ENCODE measurements at places on chromosomes 5 and 9.

DNA sequence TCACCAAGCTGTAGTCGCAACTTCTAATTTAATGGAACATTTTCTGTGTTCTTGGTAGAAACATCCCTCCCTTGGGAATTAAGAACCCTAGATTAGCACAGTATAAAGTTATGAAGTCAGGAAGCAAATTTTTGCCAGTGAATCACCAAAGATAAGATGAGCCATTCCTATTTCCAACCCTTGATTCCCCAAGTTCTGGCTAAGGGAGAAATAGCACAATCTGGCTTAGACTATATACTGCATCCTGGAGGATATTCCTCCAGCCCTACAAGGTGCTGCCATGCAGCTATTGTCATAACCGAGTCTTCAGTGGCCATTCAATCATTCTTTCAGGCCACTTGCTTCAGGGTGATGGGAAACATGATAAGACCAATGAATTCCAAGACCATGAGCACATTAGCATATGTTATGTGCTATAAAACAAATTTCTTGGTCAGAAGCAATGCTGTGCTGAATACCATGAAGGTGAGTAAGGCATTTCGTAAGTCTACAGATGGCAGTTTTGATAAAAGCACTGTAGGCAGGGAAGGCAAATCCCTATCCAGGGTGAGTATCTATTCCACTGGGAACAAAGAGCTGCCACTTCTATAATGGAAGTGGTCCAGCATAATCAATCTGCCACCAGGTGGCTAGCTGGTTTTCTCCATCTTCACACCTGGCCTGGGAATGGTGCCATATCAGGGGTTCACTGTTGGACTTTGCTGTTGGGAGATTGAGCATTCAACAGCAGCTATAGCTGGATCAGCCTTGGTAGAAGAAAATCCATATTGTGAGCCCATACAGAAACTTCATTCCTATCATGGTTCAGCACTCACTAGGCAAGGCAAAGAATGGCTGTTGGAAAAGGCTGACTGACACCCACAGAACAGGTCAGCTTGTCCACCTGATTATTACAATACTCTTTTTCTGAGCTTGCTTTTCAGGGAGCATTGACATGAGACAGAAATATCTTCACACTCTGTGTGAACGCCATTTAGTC is 19.6 kb upstream of the ARL15 start:
- DNase-seq: no peak

DNA sequence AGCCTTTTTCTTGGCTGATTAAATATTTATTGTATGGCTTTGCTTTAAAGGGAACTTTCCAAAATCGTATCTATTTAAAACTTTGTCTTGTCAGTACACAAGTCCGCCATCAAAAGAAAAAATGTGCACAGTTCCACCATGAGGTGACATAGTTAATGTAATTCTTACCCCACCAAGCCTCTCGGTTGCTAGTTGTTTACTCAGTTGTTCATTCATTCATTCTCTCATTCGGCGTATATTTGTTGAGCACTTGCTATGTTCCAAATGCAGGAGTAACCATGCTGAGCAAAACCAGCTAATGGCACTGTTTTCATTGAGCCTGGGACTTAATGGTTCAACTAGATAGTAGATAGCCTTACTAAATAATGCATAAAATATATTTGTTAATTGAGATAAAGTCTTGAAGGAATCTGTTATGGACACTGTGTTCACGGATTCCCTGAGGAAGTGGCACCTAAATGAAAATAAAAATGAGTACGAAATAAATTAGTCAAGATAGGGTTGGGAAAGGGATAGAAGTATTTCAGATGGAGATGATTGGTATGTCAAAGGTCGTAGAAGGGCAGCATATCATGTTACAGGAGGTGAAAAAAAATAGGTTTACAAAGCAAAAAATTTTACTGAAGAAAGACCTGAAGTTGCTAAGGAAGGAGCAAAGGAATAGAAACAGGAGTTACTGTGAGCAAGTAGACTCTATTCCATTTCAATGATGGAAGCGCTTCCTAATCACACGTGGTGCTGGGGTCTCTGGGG is 1.5 kb downstream of the DCAF10 start:
- no peak for DNase-seq

DNA sequence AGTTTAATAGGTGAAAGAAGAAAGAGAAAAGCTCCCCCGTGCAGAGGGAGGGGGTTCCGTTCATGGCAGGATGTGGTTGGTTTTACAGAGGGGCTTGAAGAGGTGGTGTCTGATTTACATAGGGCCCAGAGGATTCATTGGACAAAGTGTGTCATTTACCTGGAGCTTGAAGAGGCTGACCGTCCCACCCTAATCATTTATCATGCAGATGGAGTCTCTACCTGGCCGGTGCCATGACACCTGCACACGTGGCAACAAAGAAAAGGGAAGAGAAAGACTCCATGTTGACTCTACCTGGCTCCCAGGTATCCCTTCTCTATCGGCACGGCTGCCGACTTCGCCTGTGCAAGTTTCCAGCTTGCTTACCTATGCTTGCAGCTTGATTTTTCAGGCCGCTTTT is 35.3 kb upstream of the PRRC2B start:
- DNase-seq: no peak

- DNase-seq: no peak
Observed at GRCh38 chr9:68619636-68620035, 79.0 kb upstream of the TMEM252 start.

GRCh38 chr5:83551821-83552220 is 80.3 kb downstream of the VCAN start:
- DNase-seq: no peak

GRCh38 chr5:43000111-43000840 is 39.8 kb downstream of the ANXA2R start:
- DNase-seq: no peak

DNA sequence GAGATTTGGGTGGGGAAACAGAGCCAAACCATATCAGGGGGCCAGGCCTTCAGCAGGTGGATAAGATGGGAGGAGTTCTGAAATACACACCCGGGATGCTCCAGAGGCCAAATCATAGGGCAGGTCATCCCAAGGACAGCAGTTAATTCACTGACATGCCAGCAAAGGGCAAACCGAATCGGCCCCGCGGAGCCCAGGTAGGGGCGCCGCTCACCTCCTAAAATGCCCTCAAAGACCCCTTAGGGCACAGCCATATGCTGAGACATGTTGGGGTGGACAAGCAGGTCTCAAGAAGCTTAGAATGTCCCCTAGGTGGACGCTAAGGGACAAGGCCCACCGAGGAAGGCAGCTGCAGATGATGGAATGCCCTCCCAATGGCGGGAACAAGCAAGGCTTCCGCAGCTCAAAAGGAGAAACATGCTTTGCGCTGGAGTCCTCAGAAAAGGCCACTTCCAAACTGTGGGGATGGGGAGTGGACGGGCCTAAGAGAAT is 144.9 kb downstream of the ERCC6L2 start:
- no peak for DNase-seq

- DNase-seq: no peak
Observed at GRCh38 chr9:135476561-135477355, 2.8 kb upstream of the PPP1R26 start.

DNA sequence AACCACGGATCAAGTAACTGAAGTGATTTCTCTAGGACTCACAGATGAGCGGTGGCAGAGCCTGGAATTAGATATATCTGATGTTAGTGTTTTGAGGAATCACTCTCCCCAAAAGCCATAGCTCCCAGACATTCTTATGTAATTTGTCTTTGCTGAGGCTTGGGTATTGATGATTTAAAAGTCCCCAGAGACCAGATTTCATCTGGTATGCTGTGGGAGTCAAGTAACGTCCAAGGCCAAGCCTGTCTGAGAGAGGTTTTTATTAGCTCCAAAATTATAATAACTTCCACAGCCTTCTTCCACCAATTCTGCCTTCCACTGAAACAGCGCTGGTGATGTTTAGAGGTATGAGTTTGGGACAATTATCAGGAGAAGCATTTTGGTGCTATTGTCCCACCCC is 21.3 kb upstream of the KCNIP1 start:
- DNase-seq: no peak

DNA sequence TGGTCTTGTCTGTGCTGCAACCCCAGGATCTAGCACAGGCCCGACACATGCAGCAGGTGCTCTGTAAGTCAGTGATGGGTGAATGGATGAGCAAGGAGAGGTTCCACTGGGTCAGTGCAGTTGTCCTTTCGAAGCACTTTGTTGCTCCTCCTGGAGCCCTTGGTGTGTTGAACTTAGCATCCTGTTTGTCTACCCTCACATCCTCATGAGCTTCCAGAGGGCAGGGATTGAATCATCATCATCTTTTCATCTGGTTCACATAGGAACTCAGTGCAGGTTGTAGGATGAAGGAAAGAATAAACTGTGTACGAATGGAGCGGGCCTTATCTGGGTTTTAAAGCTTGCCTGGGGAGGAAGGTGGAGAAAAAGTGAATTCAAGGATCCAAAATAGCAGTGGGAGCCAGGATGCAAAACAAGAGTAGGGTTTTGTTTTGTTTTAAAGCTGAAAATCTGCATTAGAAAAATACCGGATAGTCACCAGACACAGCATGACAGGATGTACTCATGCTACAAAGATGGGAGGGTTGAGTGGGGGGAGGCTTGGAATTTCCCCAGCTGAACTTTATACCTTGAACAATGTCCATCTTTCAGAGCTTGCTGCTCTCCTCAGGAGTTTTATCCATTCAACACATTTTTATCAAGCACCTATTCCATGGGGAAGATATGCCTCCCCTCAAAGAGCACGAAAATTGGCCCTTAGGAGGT is 55.8 kb downstream of the PTTG1 start:
- DNase-seq: no peak

- DNase-seq: no peak
Observed at GRCh38 chr9:136605988-136606660, 56.6 kb upstream of the EGFL7 start.

DNA sequence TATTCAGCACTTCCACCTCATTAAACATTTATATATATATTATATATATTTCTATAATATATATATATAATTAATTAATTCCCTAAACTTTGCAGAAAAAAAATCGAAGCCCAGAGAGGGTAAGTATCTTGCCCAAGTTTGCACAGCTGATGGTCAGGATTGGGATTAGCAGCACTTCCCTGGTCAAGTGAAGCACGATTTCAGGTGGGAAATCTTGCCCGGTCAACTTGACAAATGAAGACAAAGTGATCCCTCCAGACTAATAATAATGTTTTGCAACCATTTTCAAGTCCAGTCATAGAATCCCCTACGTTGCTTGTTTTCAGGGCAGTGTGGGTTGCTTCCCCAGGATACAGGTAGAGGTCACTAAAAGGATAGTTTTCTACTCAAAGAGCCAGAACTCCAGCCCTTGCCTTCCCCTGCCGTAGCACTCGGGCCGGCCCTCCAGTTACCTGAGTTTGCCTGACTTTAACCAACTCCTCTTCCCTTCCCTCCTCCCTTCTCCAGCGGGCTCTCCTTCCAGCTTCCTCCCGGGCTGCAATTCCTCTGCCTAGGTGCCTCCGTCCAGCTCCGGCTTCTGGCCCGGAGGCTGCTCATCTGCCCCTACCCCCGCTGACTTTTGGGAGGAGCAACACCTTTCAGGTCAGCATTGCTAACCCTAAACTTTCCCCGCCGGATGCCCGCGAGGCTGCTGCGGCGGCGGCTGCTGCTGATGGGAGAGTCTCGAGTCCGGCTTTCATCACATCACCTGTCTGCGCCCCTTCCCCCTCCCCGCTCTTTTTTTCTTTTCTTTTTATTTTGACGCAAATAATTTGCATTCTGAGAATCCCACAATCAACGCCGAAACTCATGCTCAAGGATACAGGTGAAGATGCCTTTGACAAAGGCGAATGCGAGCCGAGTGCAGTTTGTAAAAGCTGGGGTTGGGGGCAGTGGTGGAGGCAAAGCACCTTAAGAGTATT is 930 bp downstream of the PRLR start:
- no peak for DNase-seq

- no peak for DNase-seq
Observed at GRCh38 chr5:87877495-87877894, 391.1 kb downstream of the TMEM161B start.

- DNase-seq: no peak
Observed at GRCh38 chr5:153792305-153792704, 246.4 kb downstream of the FAM114A2 start.

Data from GM18507 (cell line).